ENCODE measurements at places on chromosomes 13 and 19. TPM values are rescaled to one million over a fixed set of nuclear protein-coding genes. Genes with fewer than 3 reads are reported as not detected.

DNA sequence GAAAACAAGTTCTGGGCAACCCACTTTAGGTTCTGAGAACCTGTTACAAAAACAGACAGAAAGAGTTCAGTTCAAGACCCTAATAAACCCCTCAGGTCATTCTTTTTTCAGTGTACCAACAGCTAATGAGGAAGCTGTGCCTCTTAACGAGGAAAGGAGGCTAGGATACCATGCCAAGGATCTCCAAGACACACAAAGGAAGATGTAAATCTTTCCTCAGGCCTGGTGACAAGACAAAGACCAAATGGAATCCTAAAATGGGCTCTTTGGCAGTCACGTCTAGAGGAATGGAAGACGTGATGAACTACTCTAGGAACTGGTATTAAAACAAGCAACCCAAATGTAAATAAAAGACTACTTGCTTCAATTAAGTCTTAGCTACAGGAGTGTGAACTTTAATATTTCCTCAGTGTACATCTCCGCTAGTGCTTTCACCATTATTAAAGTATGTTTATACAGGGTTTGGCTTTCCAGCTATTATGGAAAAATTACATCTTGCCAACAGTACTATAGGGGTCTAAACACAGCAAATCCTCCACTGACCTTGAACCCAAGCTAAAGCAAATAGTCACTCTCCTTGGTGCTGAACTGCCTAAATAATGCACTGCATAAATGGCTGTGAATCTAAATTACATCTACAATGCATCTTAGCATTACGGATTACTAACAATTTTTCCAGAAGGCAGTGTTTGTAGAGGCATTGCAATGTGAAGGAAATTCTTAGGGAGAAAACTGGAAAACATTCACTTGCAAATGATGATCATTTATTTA lies 42.3 kb downstream of the ENOX1 start:
- H3K27me3 ChIP-seq = no peaks in the 10 kb centered on the region
- no peak overlapping the region for H3K4me3 ChIP-seq
- no peak for DNase-seq
- no peaks in the 10 kb centered on the region for H3K36me3 ChIP-seq
- H3K4me1 ChIP-seq = no peaks in the 10 kb centered on the region
- no peak overlapping the region for H3K27ac ChIP-seq

GRCh38 chr19:31257025-31257424 lies 92.2 kb downstream of the TSHZ3 start:
- peaks cover 20% of the 10 kb centered on the region for H3K4me1 ChIP-seq
- no peak for DNase-seq
- no peak overlapping the region for H3K27ac ChIP-seq
- no peak overlapping the region for H3K4me3 ChIP-seq

The IRGC gene
- not detected for total RNA-seq

The ZNF615 gene
- 9.8 TPM for total RNA-seq

GRCh38 chr13:112351825-112352224 lies 24.3 kb upstream of the SPACA7 start:
- no peak for DNase-seq
- H3K4me1 ChIP-seq = peaks cover 12% of the 10 kb centered on the region
- H3K27me3 ChIP-seq = peaks cover 9% of the 10 kb centered on the region
- H3K36me3 ChIP-seq = no peaks in the 10 kb centered on the region

DNA sequence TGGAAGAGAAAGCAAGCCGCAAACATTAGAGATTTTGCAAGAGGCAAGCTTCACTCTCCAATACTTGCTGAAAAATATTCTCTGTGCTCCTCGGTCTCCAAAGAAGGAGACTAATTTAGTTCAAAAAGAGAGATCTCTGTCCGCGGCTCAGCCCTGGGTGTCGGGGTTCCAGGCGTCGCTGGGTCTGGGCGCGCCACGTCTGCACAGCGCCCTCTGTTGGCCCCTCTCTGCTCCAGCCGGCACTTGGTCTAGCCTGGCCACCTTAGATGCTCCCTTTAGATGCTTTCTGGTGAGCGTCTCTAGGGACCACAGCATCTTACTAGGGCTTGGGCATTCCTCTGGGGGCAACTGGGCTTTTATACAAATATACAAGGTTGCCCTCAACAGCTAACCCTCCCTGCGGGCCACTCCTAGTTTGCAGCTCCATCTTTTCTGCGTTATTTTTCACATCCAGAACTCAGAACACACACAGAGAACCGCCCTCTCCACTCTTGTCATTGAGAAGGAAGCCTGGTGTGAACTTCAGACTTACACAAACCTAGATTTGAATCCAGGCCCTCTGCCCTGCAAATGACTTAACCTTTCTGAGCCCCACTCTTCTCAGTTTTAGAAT lies 78.3 kb downstream of the CYSLTR2 start:
- H3K27ac ChIP-seq = no peak overlapping the region
- H3K4me3 ChIP-seq = peak overlapping the region; percentile 37
- peaks cover 4% of the 10 kb centered on the region for H3K27me3 ChIP-seq
- DNase-seq = no peak
- H3K4me1 ChIP-seq = no peaks in the 10 kb centered on the region
- H3K36me3 ChIP-seq = no peaks in the 10 kb centered on the region

- no peaks in the 10 kb centered on the region for H3K36me3 ChIP-seq
- no peak for DNase-seq
- no peaks in the 10 kb centered on the region for H3K4me1 ChIP-seq
These were observed 385.9 kb upstream of the SLITRK6 start for GRCh38 chr13:86185107-86185506.

GRCh38 chr13:75197803-75198202 lies 284.2 kb downstream of the TBC1D4 start:
- H3K4me3 ChIP-seq = no peak overlapping the region
- no peaks in the 10 kb centered on the region for H3K27me3 ChIP-seq
- DNase-seq = no peak

- peak overlapping the region; percentile 17 for H3K27ac ChIP-seq
- no peak for DNase-seq
These were observed 1.6 kb upstream of the PLEKHA4 start for GRCh38 chr19:48870048-48870447.

- H3K36me3 ChIP-seq = no peaks in the 10 kb centered on the region
- H3K27me3 ChIP-seq = peaks cover 6% of the 10 kb centered on the region
- peak; percentile 61 for DNase-seq
- no peak overlapping the region for H3K4me3 ChIP-seq
- H3K4me1 ChIP-seq = no peaks in the 10 kb centered on the region
- H3K27ac ChIP-seq = no peak overlapping the region
These were observed 137.8 kb upstream of the SOX1 start for GRCh38 chr13:111929036-111929616.

DNA sequence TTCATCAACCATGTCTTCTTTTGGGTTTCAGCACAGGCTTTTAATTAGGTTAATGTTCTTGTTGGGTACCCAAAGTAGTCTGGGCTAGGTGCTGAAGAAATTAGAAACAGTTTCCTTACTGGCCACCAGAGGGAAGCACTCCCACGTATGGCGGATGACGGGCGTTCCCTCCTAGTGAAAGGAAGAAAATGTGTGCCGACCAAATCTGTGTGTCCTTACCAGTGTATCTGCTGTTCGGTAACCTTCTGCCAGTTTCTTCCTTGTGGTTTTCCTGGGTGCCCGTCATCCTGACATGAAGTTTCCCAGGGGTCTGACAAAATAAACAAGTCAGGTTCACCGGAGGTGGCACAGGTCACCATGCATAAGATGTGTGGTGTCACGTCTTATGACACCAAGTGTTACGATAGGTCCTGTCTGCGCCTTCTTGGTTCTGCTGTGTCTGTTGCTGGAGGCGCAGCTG lies 6.0 kb upstream of the WDR88 start:
- peaks cover 16% of the 10 kb centered on the region for H3K36me3 ChIP-seq
- no peak for DNase-seq
- no peak overlapping the region for H3K27ac ChIP-seq
- no peak overlapping the region for H3K4me3 ChIP-seq

The TMEM145 gene
- not detected for total RNA-seq

DNA sequence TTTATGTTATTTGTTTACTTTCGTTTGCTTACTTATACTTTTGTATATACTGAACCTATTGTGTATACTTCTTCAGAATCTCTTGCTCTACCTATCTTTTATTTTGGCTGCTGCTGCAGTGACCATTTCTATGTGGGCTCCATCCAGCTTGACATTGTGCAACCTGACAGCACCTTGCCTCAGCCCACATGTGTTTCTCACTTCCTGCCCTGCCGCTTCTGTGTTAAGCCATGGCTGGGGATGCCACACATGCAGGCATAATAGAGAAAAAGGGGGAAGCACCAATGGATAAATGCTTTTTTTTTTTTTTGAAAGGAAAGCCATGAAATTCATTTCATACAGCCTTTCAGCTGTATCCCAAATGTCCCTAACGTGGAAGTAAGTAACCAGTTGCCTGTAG lies 147.6 kb downstream of the RBM26 start:
- no peak for DNase-seq
- H3K36me3 ChIP-seq = no peaks in the 10 kb centered on the region
- no peak overlapping the region for H3K27ac ChIP-seq
- peaks cover 24% of the 10 kb centered on the region for H3K27me3 ChIP-seq
- no peak overlapping the region for H3K4me3 ChIP-seq

DNA sequence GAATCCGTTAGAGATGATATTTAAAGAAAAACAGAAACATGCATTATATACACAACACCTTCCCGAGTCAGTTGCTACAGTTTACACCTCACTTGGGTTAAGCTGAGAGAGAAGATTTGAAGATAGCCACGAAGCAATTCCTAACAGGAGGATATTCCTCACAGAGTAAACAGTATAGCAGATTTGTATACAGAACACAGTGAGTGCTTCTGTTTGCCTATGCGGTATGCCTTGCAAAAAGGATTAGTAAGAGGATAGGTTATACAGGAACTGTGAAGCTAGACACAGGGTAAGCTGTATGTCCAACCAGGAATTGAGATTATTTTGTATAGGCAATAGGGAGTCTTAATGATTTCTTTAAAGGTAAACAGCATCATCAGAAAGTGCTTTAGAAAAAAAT lies 471.8 kb downstream of the LIG4 start:
- no peaks in the 10 kb centered on the region for H3K27me3 ChIP-seq
- no peaks in the 10 kb centered on the region for H3K4me1 ChIP-seq
- no peak for DNase-seq
- no peak overlapping the region for H3K4me3 ChIP-seq

GRCh38 chr13:51906581-51906980 lies 44.8 kb downstream of the CCDC70 start:
- no peaks in the 10 kb centered on the region for H3K27me3 ChIP-seq
- peaks cover 2% of the 10 kb centered on the region for H3K36me3 ChIP-seq
- no peak overlapping the region for H3K27ac ChIP-seq

The ZNF8 gene
- 8.1 TPM for total RNA-seq

DNA sequence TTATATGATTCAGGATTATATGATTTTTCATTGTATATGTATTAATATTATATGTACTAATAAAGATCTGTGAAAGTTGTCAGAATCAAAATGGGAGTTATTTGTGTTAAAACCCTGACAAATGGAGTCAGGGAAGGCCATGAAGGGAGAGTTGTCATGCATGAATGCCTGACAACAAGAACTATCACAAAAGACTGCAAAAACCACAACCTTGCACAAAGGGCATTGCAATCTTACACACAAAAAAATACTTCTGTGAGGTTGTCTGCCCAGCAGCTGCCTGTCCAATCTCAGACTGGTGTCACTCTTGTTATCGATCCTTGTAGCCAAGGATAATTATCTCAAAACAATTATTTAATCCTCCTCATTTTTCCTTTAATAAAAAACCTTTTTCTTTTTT lies 21.2 kb upstream of the RBM26 start:
- no peak for DNase-seq
- no peak overlapping the region for H3K27ac ChIP-seq
- no peaks in the 10 kb centered on the region for H3K36me3 ChIP-seq
- no peaks in the 10 kb centered on the region for H3K27me3 ChIP-seq
- no peaks in the 10 kb centered on the region for H3K4me1 ChIP-seq

- H3K4me1 ChIP-seq = no peaks in the 10 kb centered on the region
- no peak for DNase-seq
- peaks cover 32% of the 10 kb centered on the region for H3K36me3 ChIP-seq
- no peak overlapping the region for H3K27ac ChIP-seq
- no peaks in the 10 kb centered on the region for H3K27me3 ChIP-seq
These were observed 128.9 kb downstream of the RNF17 start for GRCh38 chr13:24892829-24893228.

The LIM2 gene
- total RNA-seq = not detected

The GRIN2D gene
- total RNA-seq = 2.4 TPM

- no peak for DNase-seq
- no peak overlapping the region for H3K4me3 ChIP-seq
- H3K27me3 ChIP-seq = peaks cover 5% of the 10 kb centered on the region
- H3K4me1 ChIP-seq = no peaks in the 10 kb centered on the region
- no peaks in the 10 kb centered on the region for H3K36me3 ChIP-seq
These were observed 84.2 kb upstream of the PCDH8 start for GRCh38 chr13:52932649-52933048.

The TUBB4A gene
- total RNA-seq = 0.99 TPM

The ZNF497 gene
- 0.65 TPM for total RNA-seq

DNA sequence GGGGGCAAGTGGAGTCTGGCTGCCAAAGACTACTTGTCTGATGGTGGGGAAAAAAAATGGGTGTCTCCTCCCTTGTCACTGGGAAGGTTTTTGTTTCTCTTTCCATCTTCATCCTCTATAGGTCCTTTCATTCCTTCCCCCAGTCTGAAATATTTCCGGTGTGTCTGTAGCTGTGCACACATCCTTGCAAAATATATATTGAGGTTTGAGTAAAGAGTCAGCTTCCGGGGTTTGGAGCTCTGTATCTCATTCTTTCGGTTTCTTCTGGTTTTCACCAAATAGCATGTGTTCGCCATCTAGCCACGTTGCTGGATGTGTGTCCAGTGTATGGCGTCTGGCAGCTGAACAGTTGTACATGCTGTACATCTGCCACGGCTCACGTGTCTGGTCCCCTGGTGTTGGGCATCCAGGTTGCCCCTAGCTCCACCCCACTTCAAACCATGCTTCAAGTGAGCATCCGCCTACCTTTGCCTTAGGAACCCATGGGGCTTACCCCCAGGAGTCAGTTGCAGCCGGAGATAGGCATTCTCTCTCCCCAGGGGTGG lies 142.2 kb downstream of the SIPA1L3 start:
- H3K36me3 ChIP-seq = no peaks in the 10 kb centered on the region
- no peaks in the 10 kb centered on the region for H3K27me3 ChIP-seq
- no peak for DNase-seq
- H3K27ac ChIP-seq = peak overlapping the region; percentile 57
- H3K4me1 ChIP-seq = peaks cover 4% of the 10 kb centered on the region
- peak overlapping the region; percentile 16 for H3K4me3 ChIP-seq

GRCh38 chr13:23558675-23559536 lies 11.3 kb upstream of the TNFRSF19 start:
- no peaks in the 10 kb centered on the region for H3K27me3 ChIP-seq
- DNase-seq = no peak
- no peak overlapping the region for H3K4me3 ChIP-seq
- H3K4me1 ChIP-seq = peaks cover 4% of the 10 kb centered on the region
- no peaks in the 10 kb centered on the region for H3K36me3 ChIP-seq

DNA sequence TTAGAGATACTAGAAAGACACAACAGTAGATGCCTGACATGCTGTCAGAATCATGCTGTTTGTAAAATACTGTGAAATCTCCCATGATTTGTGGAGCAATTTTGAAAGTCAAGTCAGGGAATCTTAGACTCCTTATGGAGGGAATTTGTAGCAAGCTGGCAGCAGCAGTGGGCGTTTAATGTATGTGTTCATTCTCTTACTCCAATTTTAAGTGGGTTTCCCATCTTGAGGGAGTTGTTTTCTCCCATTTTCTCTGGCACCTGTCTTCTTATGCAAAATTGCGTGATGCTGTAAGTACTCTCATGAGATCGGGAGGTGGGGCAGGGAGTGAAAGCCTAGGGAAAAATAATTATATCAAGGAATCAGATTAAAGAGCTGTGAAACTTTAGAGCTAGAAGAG lies 16.0 kb upstream of the GTF2F2 start:
- no peak overlapping the region for H3K4me3 ChIP-seq
- no peak overlapping the region for H3K27ac ChIP-seq
- peaks cover 5% of the 10 kb centered on the region for H3K27me3 ChIP-seq
- peaks cover 6% of the 10 kb centered on the region for H3K4me1 ChIP-seq
- no peaks in the 10 kb centered on the region for H3K36me3 ChIP-seq
